NCI-H748 treated with DMSO at 0.1 percent for 48 hours (cell line): ENCODE measurements at places on chromosomes 6 and 20.

DNA sequence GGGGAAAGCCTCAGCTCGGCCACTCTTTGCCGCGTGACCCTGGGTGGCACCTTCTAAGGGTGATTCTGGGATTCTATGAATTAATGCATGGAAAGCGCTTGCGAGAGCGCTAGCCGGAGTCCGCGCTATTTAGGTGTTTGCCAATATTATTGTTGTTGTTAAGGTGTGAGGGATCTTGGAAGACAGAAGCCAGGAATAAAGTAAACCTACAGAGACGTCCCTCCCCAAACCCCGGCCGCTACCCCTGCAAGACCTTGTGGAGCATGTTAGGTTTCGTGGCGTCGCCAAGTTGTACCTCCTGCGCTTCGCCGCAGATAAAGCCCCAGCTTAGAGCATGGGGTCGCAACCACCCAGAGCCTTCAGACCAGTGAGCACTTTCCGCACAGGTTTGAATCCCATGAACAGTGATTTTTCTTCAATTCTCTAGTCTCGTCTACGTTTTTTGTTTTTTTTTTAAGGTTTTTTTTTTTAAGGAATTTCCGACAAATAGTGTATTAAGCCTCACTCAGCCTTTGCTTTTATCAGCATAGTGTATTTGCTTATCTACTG, 16.9 kb upstream of the ZSCAN9 start:
- DNase-seq: no peak

GRCh38 chr20:8255945-8256632, 124.0 kb downstream of the PLCB1 start:
- DNase-seq: peak; percentile 81

DNA sequence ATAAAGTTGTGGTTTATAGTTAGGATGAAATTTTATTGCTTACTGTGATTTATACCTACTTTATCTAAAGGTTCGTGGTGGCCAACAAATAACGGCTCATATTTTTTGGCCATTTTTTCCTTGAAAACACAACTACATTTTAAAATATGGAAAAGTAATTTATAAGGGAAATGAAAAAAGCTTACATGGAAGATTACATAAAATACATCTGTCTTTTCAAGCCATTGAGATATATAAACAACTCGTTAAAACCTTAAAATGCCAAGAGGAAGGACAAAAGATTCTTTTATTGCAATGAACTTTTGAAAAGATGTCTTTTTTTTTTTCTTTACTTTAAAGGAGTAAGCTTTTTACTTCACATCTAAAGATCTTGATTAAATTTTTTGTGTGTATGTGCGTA, 55.4 kb upstream of the EYA4 start:
- no peak for DNase-seq

- no peak for DNase-seq
Measured at GRCh38 chr6:119444642-119445557, 95.3 kb upstream of the MAN1A1 start.

GRCh38 chr6:155850408-155850841, 394.8 kb upstream of the NOX3 start:
- no peak for DNase-seq

GRCh38 chr6:167997642-167998041, at the start of gene KIF25:
TSS of gene KIF25 (plus strand) at chr6:167997671. CDS start at chr6:168029586, 31,915 bp downstream.
- DNase-seq: no peak

DNA sequence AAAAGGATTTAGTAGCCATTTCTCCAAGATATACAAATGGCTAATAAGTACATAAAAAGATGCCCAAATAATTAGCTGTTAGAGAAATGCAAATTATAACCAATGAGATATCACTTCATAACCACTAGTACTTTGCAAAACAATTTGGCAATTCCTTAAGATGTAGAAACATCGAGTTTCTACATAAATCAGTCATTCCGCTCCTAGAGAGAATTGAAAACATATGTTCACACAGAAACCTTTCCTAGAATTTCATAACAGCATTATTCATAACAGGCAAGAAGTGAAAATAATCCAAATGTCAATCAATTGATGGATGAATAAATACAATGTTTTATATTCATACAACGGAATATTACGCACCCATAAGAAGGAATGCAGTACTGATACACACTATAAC, 20.5 kb upstream of the NT5E start:
- no peak for DNase-seq

DNA sequence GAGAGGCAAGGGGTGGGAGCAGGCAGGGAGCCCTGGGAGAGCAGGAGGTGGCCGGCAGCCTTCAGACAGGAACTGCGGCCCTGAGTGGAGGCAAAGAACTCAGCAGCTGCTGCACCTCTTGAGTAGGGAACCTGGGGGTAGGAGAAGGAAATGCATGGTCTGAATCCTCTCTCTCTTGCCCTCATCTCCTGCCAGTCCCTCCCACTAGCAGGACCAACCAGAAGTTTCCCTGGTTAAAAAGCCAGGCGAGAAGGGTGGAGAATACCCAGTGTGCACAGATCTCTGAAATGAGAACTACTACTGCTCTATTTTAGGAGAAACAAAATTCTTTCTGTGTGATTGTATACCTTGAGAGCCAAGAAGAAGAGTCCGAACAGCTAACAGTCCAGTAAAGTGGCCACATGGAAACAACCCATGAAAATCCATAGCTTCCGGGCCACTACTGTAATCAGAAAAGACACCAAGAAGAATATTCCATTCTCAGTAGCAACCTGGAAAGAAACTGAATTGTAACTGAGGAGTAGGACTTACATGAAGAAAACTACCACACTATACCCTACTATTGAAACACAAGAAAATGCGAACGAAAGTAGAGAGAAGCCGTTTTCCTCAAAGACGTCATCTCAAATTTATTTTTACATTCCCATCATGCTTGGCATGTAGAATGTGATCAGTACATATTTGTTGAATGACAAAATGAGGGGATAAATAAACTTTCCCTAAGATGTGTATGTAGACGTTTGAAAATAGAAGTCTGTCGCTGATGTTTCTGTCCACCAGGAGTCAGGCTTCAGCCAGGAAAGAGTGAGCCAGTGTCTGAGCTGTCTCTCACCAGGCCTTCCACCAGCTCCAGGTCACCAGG, 25.6 kb downstream of the WRNIP1 start:
- DNase-seq: peak; percentile 40

- no peak for DNase-seq
Measured at GRCh38 chr20:62292108-62292507, 10.7 kb upstream of the ADRM1 start.

DNA sequence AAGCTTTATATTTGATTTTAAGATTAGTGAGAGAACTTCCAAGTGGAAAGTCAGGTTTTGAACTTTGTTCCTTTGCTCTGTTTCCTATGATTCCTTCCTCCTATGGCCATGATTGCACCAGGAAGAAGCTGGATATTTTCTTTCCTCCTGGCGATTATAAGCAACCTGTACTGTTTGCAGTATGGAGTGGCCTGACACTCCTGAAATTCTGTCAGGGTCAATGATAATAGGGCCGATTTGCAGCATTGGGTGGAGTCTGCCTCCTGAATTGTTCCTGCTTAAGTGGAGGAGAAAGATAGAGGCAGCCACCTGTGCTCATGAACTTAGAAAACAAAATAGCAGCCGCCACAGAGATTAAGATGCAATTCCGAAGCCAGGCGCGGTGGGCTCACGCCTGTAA, 9.8 kb upstream of the FAM217A start:
- peak; percentile 7 for DNase-seq

GRCh38 chr6:36386495-36387439, 702 bp downstream of the ETV7 start:
- DNase-seq: peak; percentile 29
